ENCODE measurements at places on chromosomes 5 and 9.

DNA sequence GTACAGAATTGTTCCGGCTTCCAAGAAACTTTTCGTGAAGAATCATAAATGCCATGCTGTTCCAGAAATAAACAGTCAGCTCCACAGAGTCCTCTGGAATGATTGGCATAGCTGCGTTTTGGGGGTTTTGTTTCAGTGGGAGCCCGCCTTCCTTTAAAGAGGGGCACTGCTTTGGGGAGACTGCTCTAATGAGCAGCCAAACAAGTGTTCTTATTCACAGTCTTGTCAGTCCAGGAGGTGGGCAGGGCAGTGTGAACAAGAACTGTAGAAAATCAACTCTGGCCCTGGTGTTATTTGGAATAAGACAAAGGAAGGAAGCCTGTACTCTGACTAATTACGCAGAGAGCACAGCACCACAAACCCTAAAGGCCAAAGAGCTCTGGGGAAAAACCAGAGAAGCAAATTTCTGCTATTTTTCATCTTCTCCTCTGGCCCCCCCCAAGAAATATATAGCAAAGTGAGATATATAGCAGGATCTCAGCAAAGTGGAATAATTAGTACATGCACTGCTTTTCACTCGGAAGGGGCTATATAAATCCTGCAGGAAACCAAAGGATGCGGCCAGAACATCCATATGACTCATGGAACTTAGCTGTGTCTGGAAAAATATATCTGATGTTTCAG lies 92.9 kb downstream of the GLDC start:
- no peak for DNase-seq

DNA sequence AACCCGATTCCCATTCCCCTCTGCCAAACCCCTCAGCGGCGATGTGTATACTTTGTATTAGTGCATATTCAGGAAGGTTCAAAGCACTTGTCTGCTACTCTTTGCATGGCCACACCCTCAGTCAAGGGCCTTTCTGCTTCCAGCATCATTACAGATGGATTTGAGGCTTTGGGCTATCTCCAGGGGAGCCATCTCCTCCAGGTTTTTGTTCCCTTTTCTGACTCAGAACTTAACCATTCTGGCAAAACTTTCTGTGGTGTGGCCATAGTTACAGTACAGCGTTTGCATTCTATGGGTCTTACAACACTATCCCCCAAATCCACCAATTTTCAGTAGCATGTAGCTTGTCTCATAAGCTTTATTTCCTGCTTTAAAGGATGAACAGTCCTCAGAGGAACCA lies 36.0 kb upstream of the SVEP1 start:
- no peak for DNase-seq

- no peak for DNase-seq
Measured at GRCh38 chr5:138466125-138466899, 1.0 kb downstream of the EGR1 start.

GRCh38 chr5:33037076-33037475 lies 326.0 kb downstream of the NPR3 start:
- no peak for DNase-seq

DNA sequence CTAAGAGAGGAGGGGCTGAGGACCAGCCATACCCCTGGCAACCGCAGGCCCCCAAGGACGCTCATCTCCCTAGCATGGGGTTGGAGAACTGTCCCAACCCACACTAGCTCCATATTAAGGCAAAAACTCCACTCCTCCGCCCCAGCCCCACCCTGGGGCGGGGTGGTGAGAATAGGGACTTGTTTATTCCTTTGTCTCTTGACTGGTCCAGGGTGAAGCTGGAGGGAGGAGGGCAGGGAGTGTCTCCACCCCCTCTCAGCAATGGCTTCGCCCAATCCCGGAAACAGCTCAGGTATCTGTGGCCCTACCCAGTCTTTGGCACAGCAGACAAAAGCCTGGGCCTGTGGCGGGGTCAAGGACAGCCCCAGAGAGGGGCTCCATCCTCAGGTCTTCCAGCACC lies 16.9 kb downstream of the PRRX2 start:
- no peak for DNase-seq

- no peak for DNase-seq
Measured at GRCh38 chr5:69265931-69266330, 31.2 kb downstream of the CDK7 start.

- peak; percentile 42 for DNase-seq
Measured at GRCh38 chr5:56412601-56413379, 179.7 kb upstream of the ANKRD55 start.

- DNase-seq = no peak
Measured at GRCh38 chr5:116530276-116530675, 44.3 kb downstream of the SEMA6A start.
